Fibroblast of skin of left quadriceps (primary cell): ENCODE measurements at places on chromosomes 11 and 22.

- peak; percentile 44 for DNase-seq
Measured at GRCh38 chr11:59216641-59217564, 4.2 kb upstream of the MPEG1 start.

GRCh38 chr11:113417428-113417827 is 29.8 kb downstream of the ANKK1 start:
- DNase-seq: no peak

DNA sequence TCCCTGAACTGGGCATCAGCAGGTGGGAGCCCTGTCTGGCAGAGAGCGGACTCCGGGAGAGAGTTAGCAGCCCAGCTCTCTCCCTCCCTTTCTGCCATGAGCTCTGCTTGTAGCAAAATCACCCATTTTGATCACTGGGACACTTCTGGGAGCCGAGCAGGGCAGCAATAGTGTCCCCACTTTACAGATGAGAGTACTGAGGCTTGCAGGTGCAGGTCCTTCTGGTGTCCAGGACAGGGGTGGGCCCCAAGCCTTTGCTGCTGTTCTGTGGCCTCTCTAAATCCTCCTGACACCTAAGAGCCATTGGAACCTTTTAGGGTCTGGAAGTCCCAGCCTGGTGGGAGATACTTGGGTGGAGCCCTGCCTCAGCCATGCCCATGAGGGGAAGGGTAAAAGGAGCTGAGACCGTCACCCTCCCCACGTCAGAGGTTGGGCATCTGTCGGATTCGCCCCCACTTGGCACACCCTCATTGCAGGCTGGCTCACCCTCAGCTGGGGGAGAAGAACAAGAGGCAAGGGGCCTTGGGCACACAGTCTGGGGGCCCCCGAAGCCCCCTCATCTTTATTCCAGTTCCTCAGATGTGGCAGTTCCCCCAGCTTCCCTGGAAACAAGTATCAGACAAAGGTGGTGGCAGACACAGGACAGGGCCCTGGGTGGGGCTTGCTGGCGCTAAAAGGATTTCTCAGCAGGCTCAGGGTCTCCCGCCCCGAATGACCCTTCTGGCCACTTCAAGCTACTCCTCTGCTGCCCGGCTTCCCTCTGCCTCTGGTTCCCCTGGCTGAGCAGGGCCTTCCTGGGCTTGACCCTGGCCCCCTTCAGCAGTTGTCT is 4.5 kb downstream of the RIN1 start:
- DNase-seq: no peak

- DNase-seq: no peak
Measured at GRCh38 chr11:67665541-67666302, 8.7 kb downstream of the ALDH3B2 start.
